Fibroblast of skin of scalp (primary cell): ENCODE measurements at places on chromosomes 2 and 18.

DNA sequence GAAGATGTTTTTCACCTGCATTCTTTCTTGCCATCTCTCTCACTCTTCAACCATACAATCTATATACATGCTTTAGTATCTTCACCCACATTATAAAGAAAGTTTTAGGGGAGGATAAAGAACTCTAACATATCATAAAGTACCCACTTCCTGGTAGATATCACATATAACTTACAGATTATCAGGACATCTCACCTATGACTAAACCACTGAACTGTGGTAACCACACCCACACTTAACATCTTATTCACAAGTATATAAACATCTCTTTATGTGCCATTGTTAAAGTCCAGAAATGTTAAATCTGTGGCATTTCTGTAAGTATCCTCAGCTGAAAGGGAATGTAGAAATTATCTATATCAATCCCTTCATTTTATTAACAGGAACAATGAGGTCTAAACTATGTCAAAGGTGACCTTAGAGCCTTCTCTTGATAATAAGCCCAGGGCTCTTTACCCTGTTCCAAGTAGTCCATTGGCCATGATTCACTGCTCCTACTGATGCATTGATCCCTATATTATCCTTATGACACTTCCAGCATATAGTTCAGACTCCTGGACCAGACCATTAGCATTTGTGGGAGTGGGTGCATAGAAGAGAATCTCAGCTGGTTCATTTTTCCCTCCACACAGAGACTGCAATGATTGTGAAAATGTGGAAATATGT, 182.4 kb downstream of the SUCLG1 start:
- DNase-seq: no peak

DNA sequence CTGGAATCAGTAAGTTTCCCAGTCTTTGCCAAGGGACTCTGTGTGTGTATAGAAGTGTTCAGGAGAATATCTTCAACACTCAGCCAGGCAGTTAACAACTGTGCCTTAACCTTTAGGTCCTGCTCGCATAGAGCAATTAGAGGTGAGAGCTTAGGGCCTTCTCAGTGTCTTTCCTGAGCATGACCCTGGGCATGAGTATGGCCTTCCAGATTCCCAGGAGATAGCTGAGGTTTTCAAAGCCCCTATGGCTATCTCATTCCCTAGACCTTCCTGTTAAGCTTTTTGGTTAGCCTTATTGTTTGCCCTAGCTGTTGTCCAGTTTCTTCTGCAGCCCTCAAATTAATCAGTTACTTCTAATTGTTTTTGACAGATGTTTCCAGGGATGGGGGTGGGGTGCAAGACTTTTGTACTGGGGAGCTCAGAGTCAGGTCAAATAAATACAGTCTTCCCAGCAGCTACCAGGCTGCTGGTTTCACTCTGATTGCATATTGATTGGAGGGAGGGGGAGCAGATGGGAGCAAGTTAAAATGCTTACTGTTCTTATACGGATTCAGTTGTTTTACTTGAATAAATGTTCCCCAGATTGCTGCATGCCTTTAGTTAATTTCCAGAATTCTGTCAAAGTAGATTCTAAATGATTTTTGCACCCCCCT, 23.1 kb downstream of the PDK1 start:
- DNase-seq: no peak

GRCh38 chr2:225667445-225667844, 267.9 kb downstream of the NYAP2 start:
- peak; percentile 5 for DNase-seq

GRCh38 chr2:146927080-146927711, 917.6 kb upstream of the ACVR2A start:
- peak; percentile 53 for DNase-seq

GRCh38 chr18:69845593-69846506, 101.8 kb downstream of the CD226 start:
- peak; percentile 4 for DNase-seq

GRCh38 chr2:218046238-218046637, 22.8 kb upstream of the RUFY4 start:
- DNase-seq: no peak

GRCh38 chr2:102334486-102334885, 21.1 kb upstream of the IL18R1 start:
- no peak for DNase-seq

DNA sequence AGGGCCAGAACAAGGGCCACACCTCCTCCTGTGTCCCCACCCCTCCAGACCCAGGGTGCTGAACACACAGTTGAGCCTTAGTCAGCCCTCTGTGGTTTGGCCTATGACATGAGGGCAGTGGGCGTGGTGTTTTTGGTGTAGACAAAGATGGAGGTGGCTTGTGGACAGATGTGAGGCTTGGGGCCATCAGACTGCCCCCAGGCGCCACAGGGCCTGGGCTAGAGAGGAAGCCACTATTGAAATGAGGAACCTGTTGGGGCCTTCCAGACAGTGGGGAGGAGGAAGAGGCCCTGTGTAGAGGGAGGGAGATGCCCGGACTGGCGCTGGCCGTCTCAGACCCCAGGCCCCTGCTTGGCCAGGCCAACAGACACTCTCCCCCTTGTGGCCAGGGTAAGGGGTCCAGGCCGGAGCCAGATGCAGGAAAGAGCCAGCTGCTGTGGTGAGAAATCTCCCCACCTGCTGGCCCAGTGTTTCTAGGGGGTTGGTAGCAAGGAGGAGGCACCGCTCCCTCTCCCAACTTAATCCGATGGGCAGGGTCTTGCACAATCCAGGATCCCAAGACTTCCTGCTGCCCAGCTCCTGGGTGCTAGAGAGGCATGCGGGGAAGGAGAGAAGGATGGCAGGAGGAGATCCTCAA, 53.8 kb downstream of the SMAD7 start:
- no peak for DNase-seq

GRCh38 chr2:107569496-107569895, 257.2 kb upstream of the RGPD4 start:
- DNase-seq: no peak

DNA sequence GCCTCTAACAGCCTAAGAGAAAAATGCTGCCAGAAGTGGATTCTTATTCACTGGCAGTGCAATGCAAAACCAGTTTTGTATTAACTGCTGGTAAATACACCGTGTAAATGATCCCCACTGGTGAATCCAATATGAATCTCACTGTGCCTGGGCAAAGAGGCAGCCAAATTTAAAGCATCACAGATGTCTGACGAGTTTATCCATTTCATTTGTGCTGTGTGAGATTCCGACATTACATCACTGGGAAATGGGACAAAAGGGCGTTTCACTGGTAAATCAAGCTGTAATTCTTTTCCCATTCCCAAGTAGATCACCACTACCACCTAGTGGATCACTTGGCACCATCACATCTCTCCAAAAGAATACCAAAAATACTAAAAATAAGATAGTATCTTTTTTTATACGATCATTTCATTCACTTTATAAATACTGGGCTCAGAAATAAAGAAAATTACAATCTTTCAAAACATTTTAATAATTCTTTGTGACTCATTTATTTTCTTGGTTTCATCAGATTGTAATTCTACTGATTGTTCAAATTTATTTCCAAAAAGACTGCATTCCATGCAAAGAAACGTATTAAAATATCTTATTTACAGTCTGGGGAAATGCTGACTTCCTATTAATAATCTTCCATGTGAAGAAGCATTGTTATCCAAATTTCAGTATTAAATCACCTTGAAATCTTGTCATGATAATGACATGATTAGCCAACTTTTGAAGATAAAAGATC, 125.6 kb downstream of the GRB14 start:
- peak; percentile 66 for DNase-seq

DNA sequence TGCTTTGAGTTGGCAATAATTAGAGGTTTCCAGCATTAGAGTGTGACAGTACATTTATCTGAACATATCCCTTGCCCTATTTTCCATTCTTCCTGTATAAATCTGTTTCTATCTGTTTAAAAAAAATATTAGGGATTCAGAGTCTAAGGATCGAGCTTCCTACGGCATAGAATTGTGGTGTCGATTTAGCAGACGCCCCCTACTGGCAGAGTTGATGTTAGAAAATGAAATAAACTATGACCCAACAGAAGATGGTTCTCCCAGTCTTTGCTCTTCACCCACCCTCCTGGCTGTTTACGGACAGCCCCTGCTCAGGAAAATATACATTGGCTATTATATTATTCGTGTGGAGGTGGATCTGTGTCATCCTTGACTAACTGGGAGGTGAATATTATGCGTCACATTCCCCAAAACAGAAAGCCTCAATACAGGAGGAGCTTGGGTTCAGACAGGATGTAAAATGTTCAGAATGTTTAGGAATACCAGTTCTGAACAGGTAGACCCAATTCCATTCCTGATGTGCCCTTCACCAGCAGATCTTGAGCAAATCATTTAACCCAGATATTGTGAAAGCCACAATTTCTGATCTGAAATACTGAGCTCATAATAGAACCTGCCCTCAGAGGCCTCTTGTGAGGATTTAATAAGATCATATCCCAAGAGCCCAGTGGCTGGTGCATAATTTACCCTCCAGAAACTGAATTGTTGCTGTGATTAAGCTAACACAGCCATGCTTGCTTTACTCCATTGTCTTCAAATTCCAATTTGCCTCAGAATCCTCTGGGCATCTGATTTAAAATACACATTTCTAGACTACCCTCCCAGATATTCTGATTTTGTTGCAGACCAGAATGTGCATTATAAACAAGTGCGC, 10.8 kb upstream of the ERMN start:
- DNase-seq: peak; percentile 44

- DNase-seq: no peak
Observed at GRCh38 chr2:64978514-64979268, 10.5 kb upstream of the SLC1A4 start.

DNA sequence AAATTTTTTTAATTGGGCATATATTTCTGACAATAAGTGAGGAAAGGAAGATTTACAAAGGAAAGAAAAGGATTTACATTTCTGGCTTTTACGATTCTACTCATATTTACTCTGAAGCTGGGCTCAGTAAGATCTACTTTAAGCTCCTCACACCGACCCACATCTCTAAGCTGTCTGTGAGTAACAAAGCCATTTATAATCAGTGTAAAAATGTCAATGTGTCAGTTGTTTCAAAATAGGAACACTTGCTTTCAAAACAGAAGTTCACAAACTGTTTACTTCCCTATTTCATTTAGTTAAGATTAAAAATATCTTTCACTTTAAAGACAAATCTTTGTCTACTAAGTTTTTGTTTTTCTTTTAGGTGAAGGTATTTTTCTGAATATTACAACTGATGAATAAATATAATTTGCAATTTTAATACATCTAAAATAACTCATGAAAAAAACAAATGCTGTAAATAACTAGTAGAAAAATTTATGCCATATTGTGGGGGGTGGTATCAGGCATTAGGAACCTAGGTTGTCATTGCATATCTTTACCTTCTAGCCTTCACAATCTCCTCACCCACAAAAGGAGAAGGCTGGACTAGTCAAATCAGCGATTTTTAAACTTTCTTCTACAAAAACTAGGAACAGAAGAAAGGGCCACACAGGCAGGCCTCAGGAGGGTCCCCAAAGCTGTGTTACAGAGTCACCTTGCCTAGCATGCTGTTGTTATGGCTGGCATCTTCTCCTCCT, 64.5 kb downstream of the TMEM131 start:
- no peak for DNase-seq

GRCh38 chr2:71715241-71715750, 261.9 kb downstream of the DYSF start:
- DNase-seq: no peak

GRCh38 chr2:134926231-134926931, 7.8 kb downstream of the CCNT2 start:
- peak; percentile 10 for DNase-seq

GRCh38 chr2:231601356-231602229, 8.9 kb downstream of the TEX44 start:
- DNase-seq: peak; percentile 71
